ENCODE measurements at places on chromosomes 6 and 20.
A peak's percentile ranks its signal among the peaks of the same experiment; 100 is the strongest.

GRCh38 chr6:108051481-108051880 is 23.1 kb downstream of the OSTM1 start:
- no peak for DNase-seq

DNA sequence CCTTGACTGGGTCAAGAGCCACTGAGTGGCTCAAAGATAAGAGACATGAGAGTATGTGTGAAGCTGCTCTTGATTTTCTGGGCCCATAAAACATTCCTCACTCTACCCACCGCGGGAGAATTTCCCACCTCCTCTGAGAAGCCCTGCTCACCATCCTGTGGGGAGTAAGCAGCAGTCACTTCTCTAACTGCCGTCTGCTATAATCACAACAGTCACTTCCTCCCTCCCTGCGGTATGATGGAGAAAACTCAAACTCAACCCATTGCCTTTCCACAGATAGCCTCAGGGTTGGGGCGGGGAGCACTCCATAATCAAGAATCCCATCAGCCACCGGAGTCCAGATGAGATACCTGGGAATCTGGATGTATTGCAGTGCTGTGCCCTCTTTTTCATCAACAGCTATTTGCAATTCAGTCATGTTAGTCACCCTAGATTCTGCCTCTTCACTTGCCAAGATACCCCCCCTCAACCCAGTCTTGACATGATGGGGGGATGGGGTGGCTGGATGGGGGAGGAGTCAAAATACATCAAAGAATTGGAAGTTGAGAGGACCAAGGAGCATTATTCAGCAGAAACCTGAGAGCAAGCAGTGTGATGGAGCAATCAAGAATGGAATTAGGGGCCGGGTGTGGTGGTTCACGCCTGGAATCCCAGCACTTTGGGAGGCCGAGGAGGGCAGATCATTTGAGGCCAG is 5.1 kb downstream of the MOCS1 start:
- DNase-seq: no peak

DNA sequence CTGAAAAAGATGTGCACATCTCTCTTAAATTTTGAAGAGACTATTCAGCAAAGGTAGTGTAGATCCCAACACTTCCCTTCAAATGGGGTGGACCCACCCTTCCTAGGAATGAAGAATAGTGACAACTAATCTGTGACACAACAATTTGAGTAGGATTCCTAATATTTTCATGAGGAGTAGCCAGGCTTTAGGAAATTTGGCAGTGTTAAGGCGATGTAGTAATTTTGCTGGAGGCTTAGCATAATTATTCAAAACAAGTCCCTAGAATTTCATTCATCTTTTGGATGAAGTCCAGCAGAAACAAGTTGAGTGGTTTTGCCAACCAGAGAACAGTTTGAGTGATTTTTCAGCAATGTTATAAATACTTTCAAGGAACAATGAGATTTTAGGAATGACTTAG is 52.4 kb downstream of the ELOVL4 start:
- DNase-seq: no peak

- no peak for DNase-seq
Measured at GRCh38 chr20:6081236-6081635, 27.4 kb upstream of the LRRN4 start.

DNA sequence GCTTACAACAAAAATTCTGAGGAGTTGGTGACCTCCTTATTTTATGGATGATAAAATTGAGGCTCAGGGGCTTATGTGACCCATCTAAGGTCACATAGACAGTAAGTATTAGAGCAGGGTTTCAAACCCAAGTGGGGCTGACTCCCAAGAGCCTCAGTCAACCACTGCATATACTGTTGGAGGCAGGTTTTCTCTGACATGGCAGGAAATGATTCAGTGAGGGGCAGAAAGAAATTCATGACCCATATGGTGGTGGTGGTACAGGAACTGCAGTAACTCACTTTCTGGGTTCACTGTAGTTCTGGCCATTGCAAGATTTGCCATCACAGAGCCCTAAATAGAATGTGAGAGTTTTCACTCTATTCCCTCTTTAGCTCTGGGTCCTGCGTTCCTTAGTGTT is 132.0 kb upstream of the ENPP5 start:
- DNase-seq: no peak

- DNase-seq: peak; percentile 54
Measured at GRCh38 chr6:39088331-39088730, 26.7 kb downstream of the SAYSD1 start.

DNA sequence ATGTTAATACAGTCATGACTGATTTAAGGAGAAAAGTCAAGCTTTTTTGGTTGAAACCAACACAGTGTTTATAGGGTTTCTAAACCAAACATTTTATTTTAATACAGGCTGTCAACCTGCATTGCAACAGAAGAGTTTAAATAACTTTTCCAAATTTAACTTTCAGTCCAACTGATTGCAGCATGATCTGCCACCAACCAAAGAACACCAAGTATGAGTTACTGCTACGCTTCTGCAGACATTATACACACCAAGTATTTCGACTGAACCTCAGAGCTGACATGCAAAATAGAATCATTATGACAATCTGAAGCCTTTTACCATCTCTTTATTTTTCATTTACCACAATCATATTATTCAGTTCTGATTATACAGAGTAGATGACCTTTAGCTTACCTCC is 151.2 kb upstream of the DST start:
- DNase-seq: no peak

GRCh38 chr6:157741321-157741947 is 81.6 kb upstream of the SNX9 start:
- peak; percentile 11 for DNase-seq

- peak; percentile 28 for DNase-seq
Measured at GRCh38 chr6:1575210-1576041, 34.3 kb upstream of the FOXC1 start.

All from activated CD8-positive, alpha-beta memory T cell treated with anti-CD3 and anti-CD28 coated beads for 24 hours (primary cell).